ENCODE measurements at places on chromosomes 1 and 21.

- DNase-seq: peak; percentile 25
These were observed 86.5 kb upstream of the RGS1 start for GRCh38 chr1:192489047-192489446.

- DNase-seq: no peak
These were observed 8.9 kb upstream of the LEFTY1 start for GRCh38 chr1:225897595-225898514.

DNA sequence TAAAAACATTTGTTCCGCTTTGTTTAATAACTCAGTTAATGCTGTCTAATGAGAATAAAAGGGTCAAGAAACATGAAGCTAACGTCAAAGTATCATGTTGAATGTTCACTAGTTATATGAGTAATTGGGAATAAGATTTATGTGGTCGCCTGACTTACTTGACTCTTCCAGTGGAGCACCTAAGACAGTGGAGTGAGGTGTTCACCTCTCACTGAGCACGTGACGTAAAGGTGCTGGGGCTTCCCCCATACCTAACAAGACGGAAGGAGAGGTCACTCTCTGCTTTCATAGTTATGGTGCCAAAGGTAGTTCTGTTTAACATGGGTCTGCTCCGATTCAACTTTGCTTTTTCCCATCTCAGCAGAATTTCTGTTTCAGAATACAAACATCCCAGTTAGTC, 686 bp downstream of the KMO start:
- DNase-seq: no peak

GRCh38 chr1:14039582-14040430, 339.8 kb downstream of the PRDM2 start:
- no peak for DNase-seq

DNA sequence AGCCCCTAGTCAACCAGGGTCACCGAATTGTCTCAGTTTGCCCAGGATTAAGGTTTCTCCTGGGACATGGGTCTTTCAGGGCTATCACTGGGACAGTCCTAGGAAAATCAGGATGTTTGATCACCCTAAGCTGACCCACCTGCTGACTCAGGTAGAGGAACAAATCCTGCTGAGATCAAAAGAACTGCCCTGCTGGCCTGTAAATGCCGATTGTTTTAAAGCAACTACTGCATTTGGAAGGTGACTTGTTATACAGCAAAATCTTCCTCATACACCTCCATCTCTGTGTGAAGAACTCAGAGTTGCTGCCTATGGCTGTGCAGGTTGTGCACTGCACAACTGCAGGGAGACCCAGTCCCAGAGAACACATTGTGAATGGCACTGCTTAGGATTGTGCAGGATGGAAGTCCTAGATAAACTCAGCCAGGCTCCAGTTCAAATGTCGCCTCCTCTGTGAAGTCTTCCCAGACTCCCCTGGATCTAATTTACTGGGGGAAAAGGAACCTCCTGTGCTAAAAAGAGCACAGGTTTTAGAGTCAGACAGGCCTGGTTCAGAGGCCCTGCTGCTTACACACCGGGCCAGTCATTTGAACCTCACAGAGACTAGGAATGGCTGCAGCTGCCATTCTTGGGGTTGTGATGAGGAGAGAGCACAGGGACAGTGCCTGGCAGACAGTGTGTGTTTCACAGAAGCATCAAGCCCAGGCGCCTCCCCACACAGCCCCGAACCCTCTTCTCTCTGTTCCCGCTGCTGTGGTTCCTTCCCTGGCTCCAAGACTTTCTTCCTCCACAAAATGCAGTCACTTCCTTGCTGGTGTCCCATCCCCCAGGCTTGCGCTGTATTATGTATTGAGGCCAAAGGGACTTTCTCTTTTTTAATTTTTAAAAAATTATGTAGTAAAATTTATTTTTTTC, 23.2 kb upstream of the LRP8 start:
- no peak for DNase-seq

DNA sequence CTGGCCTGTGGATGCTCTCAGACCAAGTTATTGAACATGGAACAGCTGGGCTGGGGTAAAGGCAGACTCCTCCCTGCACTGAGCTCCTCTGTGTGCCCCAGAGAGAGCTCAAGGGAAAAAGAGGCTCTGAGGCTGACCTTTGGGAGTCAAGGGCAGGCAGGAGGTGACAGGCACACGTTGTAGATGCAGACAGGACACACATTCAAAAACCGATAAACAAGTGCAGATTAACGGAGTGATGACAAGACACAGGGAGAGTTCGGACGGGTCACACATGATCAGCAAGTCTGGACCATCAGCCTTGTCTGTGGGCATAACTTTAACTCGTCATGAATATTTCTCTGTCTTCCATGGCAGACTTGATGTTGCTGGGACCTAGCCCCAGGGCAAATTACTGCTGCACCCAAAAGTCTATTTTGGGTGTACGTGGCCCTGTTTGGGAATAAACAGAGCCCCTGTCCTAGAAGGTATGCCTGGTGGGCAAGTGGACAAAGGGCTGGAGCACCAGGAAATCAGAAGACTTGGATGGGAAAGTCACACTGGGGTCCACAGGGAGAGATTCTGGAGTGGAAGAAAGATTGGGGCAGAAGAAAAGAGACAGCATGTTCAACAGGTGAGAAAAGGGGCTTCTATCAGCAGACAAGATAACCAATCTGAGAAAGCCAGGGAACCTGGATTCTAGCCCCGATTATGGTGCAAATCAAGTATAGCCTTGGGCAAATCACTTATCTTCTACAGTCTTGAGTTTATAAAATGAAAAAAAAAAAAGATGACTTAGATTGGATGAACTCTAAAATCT, 74.9 kb downstream of the PLXNA2 start:
- no peak for DNase-seq

DNA sequence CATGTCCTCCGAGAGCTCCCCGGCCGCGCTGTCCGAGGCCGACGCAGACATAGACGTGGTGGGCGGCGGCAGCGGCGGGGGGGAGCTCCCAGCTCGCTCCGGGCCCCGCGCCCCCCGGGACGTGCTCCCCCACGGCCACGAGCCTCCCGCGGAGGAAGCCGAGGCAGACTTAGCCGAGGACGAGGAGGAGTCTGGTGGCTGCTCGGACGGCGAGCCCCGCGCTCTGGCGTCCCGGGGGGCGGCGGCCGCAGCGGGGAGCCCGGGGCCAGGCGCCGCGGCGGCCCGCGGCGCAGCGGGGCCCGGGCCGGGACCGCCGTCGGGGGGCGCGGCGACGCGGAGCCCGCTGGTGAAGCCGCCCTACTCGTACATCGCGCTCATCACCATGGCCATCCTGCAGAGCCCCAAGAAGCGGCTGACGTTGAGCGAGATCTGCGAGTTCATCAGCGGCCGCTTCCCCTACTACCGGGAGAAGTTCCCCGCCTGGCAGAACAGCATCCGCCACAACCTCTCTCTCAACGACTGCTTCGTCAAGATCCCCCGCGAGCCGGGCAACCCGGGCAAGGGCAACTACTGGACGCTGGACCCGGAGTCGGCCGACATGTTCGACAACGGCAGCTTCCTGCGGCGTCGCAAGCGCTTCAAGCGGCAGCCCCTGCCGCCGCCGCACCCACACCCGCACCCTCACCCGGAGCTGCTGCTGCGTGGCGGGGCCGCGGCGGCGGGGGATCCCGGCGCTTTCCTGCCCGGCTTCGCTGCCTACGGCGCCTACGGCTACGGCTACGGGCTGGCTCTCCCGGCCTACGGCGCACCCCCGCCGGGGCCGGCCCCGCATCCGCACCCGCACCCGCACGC, 547 bp downstream of the FOXD2 start:
- no peak for DNase-seq

DNA sequence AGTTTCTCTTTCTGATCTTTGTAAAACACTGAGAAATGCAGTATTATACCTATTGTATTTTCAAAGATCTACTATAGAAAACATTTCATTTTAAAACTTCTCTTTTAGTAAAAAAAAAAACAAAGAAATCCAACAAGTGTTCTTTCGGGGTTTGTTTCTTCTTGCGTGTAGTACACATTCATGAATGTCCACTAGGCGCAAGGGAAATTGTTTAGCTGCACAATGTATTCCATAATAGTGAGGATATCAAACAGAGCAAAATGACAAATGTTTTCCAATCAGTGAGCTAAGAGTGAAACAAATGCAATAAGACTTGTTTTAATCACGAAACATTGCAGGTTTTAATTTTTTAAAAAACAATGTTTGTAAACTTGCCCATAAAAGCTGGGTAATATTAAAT, 68.6 kb downstream of the LHX8 start:
- DNase-seq: no peak

- peak; percentile 79 for DNase-seq
These were observed 89.1 kb upstream of the KCNK2 start for GRCh38 chr1:214993419-214993818.

GRCh38 chr1:115192200-115192767, 103.0 kb upstream of the TSPAN2 start:
- DNase-seq: peak; percentile 62

GRCh38 chr1:59544615-59545293, 247.9 kb downstream of the FGGY start:
- DNase-seq: no peak

DNA sequence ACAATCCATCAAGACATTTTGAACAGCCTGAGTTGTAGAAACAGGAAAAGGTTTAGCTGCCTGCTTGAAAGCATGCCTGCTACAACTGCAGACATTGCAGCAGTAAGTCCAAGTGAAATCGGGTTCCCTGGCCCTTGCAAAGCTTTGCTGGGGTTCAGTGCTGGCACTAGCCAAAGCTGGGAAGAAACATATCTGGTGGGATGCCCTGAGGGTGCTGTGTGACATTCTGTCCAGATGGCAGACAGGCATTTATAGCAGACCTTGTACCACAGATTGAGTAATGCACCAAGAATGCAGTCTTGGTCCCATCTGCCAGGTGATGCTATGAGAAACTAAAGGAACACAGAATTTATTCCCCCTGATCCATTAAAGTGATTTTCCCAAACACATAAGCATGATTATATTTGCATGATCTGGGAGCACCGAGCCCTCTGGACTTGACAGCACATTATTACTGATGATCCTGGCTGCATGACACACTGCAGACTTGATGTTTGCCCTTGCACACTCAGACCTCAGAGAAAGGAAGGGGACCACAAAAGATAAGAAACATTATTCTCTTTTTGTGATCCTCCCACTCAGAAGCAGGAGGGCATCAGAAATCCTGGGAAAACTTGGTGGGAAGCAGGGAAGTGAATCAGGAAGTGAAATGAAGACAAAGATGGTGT, 223.7 kb upstream of the FAM78B start:
- no peak for DNase-seq

- DNase-seq: no peak
These were observed 4.1 kb downstream of the PRDM16 start for GRCh38 chr1:3073186-3073488.

DNA sequence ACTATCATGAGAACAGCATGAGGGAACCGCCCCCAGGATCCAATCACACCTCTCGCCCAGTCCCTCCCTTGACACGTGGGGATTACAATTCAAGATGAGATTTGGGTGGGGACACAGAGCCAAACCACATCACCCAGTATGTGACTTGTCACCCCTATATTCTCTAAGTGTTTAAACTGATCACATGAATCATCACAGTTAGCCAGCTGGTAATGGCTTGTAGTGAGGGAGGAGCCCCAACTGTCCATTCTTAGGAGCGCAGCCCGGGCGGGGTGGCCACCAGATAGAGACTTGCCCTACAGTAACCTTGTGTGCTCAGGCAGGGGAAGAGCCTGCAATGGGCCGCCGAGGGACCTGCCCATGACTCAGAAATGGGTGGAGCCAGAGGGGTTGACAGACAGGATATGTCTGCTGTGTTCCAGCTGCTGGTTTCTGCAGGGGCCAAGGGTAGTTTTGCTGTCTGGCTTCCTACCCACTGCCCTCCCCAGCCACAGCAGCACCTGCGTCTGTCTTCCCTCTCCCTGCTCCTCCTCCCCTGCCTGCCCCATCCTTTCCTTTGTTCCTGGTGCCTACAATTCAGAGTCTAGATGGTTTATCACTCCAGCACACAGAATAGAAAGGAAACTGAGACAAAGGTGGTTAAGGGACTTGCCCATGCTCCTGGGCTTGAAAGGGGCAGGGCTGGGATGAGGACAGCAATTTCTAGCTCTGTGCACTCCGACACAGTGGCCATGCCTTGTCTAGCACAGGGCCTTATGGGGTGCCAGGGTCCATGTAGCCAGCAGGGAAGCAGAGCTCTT, 9.2 kb downstream of the ABCG1 start:
- DNase-seq: peak; percentile 67

GRCh38 chr1:2607641-2608091, 21.1 kb downstream of the PRXL2B start:
- no peak for DNase-seq

DNA sequence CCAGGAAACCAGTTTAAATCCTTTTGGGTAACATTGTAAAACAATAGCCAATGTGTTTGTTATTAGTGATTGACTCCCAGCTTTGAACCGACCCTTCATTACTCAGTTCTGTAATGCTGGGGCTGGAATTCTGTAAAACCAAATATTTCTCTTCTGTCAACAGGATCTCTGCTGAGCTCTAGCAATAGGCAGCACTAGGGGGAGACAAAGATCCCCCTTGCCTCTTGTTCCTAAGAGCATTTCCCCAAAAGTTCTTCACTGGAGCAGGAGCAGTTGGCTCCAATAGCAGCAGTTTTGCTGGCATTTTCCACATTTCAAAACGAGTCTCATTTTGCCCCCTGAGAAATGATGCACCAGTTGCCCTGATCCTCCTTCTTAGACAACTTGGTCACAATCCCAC, 1671.1 kb downstream of the MRPL39 start:
- peak; percentile 46 for DNase-seq

DNA sequence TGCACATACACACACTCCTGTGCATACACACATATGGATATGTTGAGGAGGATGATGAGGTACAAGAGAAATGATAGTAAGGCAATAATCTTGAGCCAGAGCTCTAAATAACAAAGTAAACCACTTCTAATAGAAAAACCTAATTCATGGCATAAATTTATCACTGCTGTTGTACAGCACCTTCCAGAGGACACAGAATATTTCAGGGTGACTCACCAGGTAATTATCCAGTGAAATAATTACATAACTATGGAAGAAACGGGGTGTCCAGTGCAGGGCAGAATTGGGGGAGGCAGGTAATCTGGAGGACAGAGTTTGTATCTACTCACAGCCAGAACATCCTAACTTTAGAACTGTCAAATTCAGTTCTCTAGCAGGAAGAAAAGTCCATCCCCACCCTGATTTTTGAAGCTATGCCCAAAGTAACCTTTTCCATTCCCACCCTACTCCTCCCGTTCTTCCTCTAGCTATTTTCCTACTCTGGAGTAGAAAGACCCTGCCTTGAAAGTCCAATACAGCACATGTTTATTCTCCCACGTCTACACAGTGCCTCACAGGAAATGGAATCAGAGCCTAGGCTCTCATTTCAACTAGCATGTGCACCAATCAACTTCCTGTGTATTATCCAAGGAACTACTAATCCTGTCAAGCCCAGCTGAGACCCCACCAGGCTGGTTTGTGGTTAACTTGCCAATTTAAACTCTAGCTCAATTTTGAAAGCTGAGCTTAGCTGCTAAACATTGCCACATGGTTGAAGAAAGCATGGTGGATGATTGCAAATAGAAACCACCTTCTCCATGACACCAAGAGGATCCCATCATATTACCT, 96.6 kb downstream of the PTPN14 start:
- DNase-seq: peak; percentile 90

GRCh38 chr1:151491641-151492040, 19.5 kb upstream of the CGN start:
- no peak for DNase-seq

Data from fibroblast of skin of back (primary cell).